Thoracic aorta (tissue), 2 donors: ENCODE measurements at places on chromosomes 5 and 9. TPM values are rescaled to one million over a fixed set of nuclear protein-coding genes. Genes with fewer than 3 reads are reported as not detected.

DNA sequence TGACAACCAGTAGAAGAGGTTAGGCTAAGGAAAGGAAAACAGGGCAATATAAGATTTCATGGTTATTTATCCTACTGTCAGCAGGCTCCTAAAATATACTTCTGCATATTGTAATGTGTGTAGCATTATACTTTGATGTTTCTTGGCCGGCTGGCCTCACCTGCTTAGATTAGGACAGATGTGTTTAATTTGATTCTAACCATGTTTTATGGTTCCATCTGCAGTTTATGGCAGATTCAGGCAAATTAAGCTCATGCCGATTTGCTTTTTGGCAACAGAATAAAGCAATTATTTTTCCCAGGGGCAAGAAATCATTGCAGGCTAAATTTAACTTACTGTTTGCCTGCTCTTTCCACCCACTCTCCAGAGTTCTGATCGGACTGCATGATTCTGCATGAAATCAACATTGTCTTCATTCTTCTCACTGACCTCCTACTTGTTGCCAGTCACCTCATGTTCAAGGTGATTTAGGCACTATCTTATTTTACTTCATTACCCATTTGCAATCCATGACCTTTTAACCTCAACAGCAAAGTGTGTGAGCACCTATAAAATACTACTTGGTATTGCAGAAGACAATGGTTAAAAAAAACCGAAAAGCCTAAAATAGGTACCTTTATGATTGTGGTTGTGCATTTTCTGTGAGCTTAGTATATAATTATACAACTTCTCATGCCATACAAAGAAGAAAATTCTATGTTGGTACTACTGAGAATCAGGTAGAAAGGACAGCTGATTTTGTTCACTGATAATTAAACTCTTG, 125.2 kb downstream of the EDIL3 start:
- H3K4me3 ChIP-seq, result no peak overlapping the region
- DNase-seq, result no peak
- H3K36me3 ChIP-seq, result no peaks in the 10 kb centered on the region
- no peaks in the 10 kb centered on the region for H3K27me3 ChIP-seq
- no peaks in the 10 kb centered on the region for H3K4me1 ChIP-seq

DNA sequence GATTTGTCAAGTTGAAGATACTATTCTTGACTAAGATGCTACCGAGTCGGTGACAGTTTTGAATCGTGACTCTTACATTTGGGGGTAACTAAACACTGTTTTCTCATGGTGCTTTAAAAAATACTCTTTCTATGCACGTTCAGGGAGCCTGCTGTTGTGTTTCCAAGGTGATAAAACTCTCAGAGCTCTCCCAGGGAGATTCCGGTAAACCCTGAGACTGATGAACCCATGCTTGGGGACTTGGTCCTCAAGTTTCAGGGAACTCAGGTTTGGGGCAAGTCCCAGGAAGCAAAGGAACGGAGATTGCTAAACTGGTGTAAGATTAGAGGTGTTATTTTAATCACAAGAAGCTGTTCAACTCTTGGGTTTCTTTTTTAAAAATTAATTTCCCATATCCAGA, 1.4 kb downstream of the GDA start:
- peaks cover 6% of the 10 kb centered on the region for H3K4me1 ChIP-seq
- DNase-seq, result no peak
- H3K4me3 ChIP-seq, result no peak overlapping the region

GRCh38 chr5:172144291-172144815, 43.7 kb downstream of the STK10 start:
- no peaks in the 10 kb centered on the region for H3K36me3 ChIP-seq
- no peak overlapping the region for H3K27ac ChIP-seq

DNA sequence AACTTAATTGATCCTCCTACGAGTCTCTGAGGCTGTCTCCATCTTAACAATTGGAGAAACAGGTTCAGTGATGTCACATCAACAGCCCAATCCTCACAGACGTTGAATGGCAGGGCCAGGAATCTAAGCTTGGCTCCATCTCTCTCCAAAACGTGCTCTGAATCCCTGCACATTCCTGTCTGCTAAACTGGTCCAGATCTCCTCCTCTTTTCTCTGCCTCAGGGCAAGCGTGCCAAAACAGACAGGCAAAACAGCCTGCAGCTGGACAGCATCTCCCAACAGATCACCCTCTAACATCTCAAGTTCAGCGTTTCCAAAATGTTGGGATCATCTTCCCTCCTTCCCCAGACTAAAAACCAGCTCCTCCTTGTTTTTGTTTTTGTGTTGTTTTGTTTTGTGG, 6.6 kb downstream of the FBP1 start:
- no peaks in the 10 kb centered on the region for H3K36me3 ChIP-seq
- no peak overlapping the region for H3K4me3 ChIP-seq
- no peaks in the 10 kb centered on the region for H3K27me3 ChIP-seq

DNA sequence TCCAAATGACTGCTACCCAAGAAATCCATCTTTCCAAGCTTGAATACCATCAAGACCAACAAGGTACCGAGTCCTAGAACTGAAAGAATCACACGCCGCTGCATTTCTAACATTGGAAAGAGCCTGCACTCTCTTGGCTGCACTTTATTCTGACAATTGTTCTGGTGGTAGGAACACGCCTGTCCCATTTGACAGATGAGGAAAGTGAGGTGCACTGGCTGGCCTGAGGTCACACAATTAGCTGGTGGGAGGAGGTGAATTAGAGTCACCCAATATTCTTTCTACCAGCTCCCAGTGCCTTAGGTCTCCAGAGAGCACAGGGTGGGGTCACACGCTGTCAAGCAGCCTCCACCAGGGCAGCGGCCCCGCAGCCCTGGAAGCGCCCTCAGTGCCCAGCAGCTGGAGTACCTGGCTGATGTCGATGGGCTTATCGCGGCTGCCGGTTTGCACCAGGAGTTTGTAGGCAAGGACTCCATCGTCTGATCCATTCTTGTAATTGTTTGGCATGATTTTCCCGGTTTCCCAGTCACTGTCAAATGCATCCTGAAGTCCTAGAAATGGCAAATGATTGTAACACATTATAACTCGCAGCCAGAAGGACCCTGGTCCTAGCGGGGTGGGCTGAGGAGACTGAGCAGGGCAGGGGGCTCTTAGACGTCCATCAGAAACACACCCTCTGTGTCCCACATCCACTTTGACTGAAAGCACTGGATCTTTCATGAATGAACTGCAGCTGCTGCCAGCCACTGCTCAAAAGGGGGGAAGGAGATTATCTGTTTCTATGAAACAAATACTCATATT, 55.1 kb downstream of the PTCH1 start:
- no peaks in the 10 kb centered on the region for H3K27me3 ChIP-seq
- H3K4me1 ChIP-seq, result peaks cover 9% of the 10 kb centered on the region
- no peak for DNase-seq
- H3K4me3 ChIP-seq, result no peak overlapping the region

DNA sequence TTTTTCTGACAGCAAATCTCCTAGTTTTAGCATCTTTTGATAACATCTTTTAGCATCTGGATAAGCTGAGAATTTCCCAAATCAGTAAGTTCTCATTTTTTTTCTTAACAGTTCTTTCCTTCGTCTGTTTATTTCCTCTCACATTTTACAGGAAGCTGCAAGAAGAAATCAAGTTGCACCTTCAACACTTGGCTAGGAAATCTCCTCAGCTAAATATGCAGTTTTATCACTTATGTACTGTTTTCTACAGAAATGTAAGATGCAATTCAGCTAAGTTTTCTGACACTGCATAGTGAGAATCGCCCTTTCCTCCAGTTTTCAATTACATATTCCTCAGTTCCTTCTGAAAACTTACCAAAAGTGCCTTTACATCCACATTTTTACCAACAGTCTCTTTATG, 59.0 kb upstream of the MSX2 start:
- H3K27ac ChIP-seq, result no peak overlapping the region
- H3K36me3 ChIP-seq, result no peaks in the 10 kb centered on the region
- no peaks in the 10 kb centered on the region for H3K27me3 ChIP-seq
- DNase-seq, result no peak

DNA sequence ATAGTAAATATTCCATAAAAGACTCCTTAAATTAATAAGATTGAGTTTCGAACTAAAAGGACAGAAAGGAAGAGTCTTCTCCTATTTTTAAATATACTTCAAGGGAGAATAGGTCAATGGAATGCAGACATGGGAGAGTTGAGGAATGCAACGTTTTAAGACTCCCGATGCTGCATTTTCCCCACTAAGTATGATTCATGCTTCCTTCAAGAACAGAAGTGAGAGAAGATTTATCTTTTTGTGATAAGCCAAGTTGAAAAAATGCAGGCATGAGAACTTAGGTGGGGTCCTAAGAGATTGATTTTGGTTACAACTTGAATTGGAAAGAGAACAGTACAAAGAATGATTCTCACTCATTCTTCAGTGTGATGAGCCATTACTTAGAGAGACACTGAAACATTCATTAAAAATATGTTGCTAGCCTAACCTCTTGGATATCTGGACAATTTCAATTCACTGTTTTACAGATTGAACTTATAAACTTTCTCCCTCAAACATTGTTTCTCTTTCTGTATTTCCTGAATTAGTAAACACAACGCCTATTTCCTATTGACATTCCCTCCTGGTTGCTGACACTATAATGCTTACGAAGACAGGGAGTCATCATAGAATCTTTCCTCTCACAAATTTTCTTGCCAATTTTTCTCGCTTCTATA, 1666.1 kb upstream of the WWC1 start:
- H3K4me3 ChIP-seq, result no peak overlapping the region
- no peaks in the 10 kb centered on the region for H3K4me1 ChIP-seq
- H3K27me3 ChIP-seq, result no peaks in the 10 kb centered on the region
- no peaks in the 10 kb centered on the region for H3K36me3 ChIP-seq

DNA sequence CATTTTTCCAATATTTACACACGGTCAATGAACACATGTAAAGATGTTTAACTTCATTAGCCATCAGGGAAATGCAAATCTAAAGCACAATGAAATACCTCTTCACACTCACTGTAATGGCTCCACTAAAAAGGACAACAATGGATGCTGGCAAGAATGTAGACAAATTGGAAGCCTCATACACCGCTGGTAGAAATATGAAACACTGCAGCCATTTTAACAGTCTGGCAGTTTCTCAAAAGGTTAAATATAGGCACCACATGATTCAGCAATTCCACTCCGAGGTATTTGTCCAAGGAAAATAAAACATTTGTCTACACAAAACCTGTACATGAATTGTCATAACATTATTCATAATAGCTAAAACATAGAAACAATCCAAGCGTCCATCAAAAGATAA, 20.0 kb downstream of the RNF145 start:
- no peak for DNase-seq
- H3K4me3 ChIP-seq, result no peak overlapping the region
- H3K36me3 ChIP-seq, result peaks cover 6% of the 10 kb centered on the region
- H3K4me1 ChIP-seq, result peaks cover 21% of the 10 kb centered on the region
- no peaks in the 10 kb centered on the region for H3K27me3 ChIP-seq

GRCh38 chr9:3827175-3827574, 301.4 kb upstream of the RFX3 start:
- peaks cover 3% of the 10 kb centered on the region for H3K36me3 ChIP-seq
- DNase-seq, result no peak

DNA sequence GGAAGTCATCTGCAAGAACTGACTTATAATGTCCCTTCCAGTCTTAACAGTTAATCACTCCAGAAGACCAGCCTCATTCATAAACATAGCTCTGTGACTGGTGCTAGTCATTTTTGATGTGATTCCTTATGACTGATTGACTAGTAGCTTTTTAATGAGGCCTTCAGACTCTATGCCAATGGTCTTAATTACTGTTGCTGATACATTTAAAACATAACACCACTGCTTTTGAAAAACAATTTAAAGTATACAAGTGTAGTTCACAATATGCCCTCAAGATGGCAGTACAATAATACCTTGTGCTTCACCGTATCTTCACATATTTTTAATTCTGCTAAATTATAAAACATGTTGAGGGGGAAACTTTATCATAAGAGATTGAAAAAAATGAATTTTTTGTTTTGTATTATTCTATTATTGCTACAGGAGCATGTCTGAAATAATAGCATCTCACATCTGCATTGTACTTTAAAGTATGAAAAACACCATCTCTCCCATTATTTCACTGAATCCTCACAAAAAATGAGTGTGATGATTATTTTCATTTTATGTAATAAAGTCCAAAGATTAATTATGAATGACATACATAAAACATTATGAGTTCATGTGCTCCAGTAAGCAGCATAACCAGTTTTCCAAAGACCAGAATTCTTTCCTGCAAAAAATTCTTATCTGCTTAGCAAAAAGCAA, 55.2 kb upstream of the SHISAL2B start:
- no peaks in the 10 kb centered on the region for H3K4me1 ChIP-seq
- no peak overlapping the region for H3K27ac ChIP-seq
- no peaks in the 10 kb centered on the region for H3K27me3 ChIP-seq
- no peak overlapping the region for H3K4me3 ChIP-seq

DNA sequence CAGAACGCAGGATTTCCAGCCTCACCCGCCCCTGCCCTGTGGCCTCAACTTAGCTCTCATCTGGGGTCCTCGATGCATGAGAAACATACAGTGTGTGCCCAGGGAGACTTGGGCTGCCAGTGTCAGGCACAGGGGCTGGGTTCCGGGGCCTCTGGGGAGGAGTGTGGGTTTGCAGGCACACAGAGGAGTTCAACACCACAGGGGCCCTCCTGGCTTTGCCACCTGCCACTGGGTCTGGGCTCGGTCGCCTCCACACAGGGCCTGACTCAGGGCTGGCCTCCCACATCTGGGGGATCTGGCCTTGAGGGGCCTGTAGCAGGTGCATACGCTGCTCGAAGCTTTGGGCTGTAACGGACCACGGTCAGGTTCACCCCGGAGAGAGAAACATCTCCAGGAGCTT, 111.6 kb downstream of the COL5A1 start:
- DNase-seq, result no peak
- no peak overlapping the region for H3K27ac ChIP-seq
- peaks cover 60% of the 10 kb centered on the region for H3K36me3 ChIP-seq
- H3K4me3 ChIP-seq, result no peak overlapping the region

DNA sequence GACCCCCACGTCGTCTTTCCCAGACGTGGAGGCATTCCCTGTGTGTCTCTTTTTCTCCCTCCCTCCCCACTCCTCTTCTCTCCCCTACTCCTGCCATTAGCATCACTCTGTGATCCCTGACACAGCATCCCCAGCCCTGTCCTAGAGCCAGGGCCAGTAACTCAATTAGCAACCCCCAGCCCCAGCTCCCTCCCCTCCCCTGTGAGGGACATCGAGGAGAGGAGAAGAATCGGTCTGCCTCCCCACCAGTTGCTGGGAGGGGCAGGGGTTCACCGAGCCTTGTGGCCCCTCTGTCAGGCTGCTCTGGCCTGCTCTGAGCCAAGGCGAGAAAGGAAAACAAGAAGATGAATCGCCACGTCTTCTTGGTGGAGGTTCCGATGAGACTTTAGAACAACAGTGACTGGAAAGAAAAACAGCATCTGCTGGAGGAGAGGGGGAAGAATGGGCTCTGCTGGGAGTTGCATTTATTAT, 123.1 kb downstream of the PAPPA start:
- H3K4me1 ChIP-seq, result no peaks in the 10 kb centered on the region
- H3K27me3 ChIP-seq, result no peaks in the 10 kb centered on the region
- DNase-seq, result no peak
- H3K4me3 ChIP-seq, result no peak overlapping the region

GRCh38 chr9:108168236-108168850, 678.8 kb upstream of the KLF4 start:
- no peaks in the 10 kb centered on the region for H3K27me3 ChIP-seq
- H3K4me1 ChIP-seq, result no peaks in the 10 kb centered on the region
- DNase-seq, result no peak
- H3K36me3 ChIP-seq, result no peaks in the 10 kb centered on the region
- H3K4me3 ChIP-seq, result no peak overlapping the region
- no peak overlapping the region for H3K27ac ChIP-seq

The GABRA1 gene
- total RNA-seq, result not detected

The SOHLH1 gene
- not detected for total RNA-seq

The PDE8B gene
- 22.7 TPM for total RNA-seq

The TSC1 gene
- total RNA-seq, result 65.4 TPM

The AGPAT2 gene
- total RNA-seq, result 50.2 TPM

The SPATA31E1 gene
- total RNA-seq, result not detected

The CBY3 gene
- total RNA-seq, result 1.4 TPM

The PCDHGC5 gene
- total RNA-seq, result 6.9 TPM

The PCDHB10 gene
- 6.1 TPM for total RNA-seq

The CD72 gene
- total RNA-seq, result 9.9 TPM
